ENCODE measurements at places on chromosomes 6 and 20. TPM values are rescaled to one million over a fixed set of nuclear protein-coding genes. Genes with fewer than 3 reads are reported as not detected.

Gene NNAT
- total RNA-seq = not detected

Gene MYB
- not detected for total RNA-seq

Gene CAP2
- total RNA-seq = 162 TPM

Gene NFATC2
- 2.8 TPM for total RNA-seq

Gene RNF144B
- 15.4 TPM for total RNA-seq

Gene TAGAP
- total RNA-seq = 0.79 TPM

Gene VSX1
- total RNA-seq = not detected

Gene LHFPL5
- total RNA-seq = not detected

- no peak overlapping the region for H3K4me3 ChIP-seq
- H3K36me3 ChIP-seq = peaks cover 11% of the 10 kb centered on the region
- no peak for DNase-seq
- no peaks in the 10 kb centered on the region for H3K4me1 ChIP-seq
- H3K27ac ChIP-seq = no peak overlapping the region
Measured at GRCh38 chr20:35893942-35894341, 60.4 kb downstream of the SCAND1 start.

DNA sequence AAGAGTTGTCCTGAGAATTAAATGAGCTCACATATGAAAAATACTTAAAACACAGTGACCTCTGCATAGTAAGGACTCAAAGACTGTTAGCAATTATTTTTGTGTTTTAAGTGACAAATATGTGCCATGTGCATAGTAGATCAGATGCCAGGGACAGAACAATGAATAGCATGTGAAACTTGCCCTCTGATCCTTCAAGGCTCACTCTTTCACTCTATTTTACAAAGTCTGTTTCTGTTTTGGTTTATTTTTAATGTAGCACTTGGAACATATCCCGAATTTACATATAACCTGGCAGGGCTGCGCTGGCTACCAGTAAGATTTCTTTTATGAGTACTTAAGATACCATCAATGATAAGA, 135.5 kb upstream of the TNFAIP3 start:
- H3K27me3 ChIP-seq = no peaks in the 10 kb centered on the region
- H3K4me1 ChIP-seq = peaks cover 21% of the 10 kb centered on the region
- H3K36me3 ChIP-seq = no peaks in the 10 kb centered on the region
- no peak overlapping the region for H3K4me3 ChIP-seq

DNA sequence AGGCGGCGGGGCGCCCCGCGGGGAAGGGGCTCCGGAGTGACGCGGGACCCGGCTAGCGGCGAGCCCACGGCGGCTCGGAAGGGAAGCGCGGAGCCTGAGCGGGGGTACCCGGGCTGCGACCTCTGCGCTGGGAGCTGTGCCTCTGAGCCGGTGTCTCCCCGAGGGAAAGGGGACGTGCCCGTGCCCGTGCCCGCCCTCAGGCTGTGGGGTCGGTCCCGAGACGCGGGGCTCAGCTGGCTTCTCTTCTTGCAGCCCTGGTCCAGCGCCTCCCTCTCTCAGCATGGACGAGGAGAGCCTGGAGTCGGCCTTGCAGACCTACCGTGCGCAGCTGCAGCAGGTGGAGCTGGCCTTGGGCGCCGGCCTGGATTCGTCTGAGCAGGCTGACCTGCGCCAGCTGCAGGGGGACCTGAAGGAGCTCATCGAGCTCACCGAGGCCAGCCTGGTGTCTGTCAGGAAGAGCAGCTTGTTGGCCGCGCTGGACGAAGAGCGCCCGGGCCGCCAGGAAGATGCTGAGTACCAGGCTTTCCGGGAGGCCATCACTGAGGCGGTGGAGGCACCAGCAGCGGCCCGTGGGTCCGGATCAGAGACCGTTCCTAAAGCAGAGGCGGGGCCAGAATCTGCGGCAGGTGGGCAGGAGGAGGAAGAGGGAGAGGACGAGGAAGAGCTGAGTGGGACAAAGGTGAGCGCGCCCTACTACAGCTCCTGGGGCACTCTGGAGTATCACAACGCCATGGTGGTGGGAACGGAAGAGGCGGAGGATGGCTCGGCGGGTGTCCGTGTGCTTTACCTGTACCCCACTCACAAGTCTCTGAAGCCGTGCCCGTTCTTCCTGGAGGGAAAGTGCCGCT, 686 bp downstream of the ZGPAT start:
- H3K27me3 ChIP-seq = no peaks in the 10 kb centered on the region
- no peak for DNase-seq
- H3K27ac ChIP-seq = peak overlapping the region; percentile 95
- H3K4me1 ChIP-seq = peaks cover 24% of the 10 kb centered on the region

GRCh38 chr20:434221-434620, 26.1 kb downstream of the RBCK1 start:
- no peaks in the 10 kb centered on the region for H3K4me1 ChIP-seq
- DNase-seq = no peak
- H3K4me3 ChIP-seq = no peak overlapping the region
- H3K27ac ChIP-seq = no peak overlapping the region
- no peaks in the 10 kb centered on the region for H3K27me3 ChIP-seq

DNA sequence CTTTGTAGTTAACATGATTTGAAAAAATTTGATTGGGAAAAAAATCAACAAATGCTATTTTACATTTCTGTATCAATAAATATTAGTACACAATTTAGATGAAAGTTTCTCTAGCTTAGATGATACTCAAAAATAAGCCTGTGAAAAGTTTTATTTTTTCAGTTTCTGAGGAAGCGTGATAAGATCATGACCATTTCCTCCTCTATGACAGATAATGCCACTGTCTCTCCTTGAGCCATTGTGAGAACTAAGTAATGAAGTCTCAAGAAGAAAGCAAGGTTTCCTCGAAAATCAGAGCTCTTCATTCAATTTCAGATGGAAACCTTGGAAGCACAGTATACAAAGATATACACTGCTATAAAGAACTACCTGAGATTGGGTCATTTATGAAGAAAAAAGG, 395.0 kb downstream of the HDGFL1 start:
- no peak for DNase-seq
- no peak overlapping the region for H3K4me3 ChIP-seq
- H3K27ac ChIP-seq = no peak overlapping the region
- H3K36me3 ChIP-seq = no peaks in the 10 kb centered on the region

DNA sequence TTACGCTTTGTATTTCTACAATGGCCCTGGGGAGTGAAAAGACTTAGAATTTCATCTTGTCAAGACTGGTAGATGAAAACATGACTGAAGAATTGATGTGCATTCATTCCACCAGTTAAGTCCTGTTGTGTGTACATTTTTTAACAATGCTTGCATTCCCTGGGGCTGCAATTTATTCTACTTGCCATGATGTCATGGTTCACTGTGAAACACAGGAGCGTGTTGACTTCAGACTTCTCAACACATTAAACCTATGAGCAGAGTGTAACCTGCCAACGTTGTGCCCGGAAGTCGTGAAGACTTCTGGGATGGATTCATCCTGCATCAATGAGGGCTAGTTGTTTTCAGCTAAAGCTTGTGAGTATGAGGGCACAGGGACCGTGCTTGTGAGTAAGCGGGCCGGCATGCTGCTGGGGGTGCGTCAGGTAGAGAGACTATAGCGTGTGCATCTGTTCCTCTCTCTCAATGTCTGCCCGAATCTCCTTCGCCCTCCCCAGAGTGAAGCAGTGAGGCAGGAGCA, 26.3 kb upstream of the RIMS4 start:
- no peak overlapping the region for H3K4me3 ChIP-seq
- DNase-seq = no peak
- H3K27ac ChIP-seq = no peak overlapping the region
- H3K27me3 ChIP-seq = peaks cover 56% of the 10 kb centered on the region

DNA sequence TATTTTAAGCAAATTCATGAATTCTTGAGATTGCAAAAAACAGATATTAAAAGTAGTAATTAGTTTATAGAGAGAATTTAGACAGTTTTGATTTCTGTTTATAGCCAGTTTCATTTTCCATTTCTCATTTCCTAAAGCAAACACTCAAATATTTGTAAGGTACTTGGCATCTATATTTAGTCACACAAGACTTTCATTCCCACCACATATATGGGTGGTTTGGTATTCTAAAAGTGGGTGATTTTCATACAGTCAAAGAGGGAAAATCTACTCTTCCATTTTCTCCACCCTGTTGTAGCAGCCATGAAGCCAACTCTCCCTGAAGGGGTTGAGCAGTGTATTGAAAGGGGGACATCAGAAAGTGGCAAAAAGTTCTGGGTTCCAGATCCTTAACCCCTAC, 181.1 kb upstream of the SUPT3H start:
- no peaks in the 10 kb centered on the region for H3K27me3 ChIP-seq
- H3K36me3 ChIP-seq = no peaks in the 10 kb centered on the region
- no peaks in the 10 kb centered on the region for H3K4me1 ChIP-seq
- H3K4me3 ChIP-seq = no peak overlapping the region

DNA sequence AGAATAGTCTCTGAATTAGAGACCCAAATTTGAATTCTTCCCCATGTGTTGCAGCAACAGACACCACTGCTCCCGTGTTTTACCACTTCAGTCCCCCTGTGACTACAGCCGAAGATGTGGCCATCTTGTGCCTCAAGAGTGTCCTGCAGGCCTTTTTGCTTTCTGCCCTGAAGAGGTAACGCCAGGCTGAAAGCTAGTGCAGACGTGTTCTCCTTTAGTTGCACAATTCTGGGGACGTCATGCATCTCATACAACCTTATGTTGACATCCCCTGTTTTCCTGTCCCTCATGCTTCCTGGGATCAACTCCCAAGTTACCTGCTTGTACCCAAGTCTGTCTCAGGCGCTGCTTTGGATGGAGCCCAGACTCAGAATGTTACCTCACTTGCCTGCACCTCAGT, 69.1 kb upstream of the SLC22A23 start:
- H3K36me3 ChIP-seq = no peaks in the 10 kb centered on the region
- no peak overlapping the region for H3K27ac ChIP-seq
- H3K4me3 ChIP-seq = no peak overlapping the region
- H3K4me1 ChIP-seq = no peaks in the 10 kb centered on the region
- DNase-seq = no peak

- H3K27me3 ChIP-seq = no peaks in the 10 kb centered on the region
- no peaks in the 10 kb centered on the region for H3K36me3 ChIP-seq
- no peak for DNase-seq
- peak overlapping the region; percentile 86 for H3K27ac ChIP-seq
Measured at GRCh38 chr20:603116-603640, 6.9 kb downstream of the TCF15 start.

DNA sequence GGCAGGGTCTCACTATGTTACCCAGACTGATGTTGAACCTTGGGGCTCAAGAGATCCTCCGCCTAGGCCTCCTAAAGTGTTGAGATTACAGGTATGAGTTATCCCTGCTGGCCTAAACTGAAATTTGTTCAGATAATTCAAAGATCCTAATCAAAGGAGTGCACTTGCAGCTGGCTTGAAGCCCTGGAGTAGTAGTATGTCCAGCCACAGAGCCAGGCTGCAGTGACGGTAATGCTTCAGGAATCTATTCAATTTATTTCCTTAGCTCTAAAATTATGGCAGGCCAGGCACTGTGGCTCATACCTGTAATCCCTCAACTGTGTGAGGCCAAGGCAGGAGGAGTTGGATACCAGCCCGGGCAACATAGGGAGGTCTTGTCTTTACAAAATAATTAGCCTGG, 1.4 kb upstream of the DDX43 start:
- no peaks in the 10 kb centered on the region for H3K36me3 ChIP-seq
- H3K4me3 ChIP-seq = no peak overlapping the region
- peaks cover 6% of the 10 kb centered on the region for H3K27me3 ChIP-seq
- H3K4me1 ChIP-seq = no peaks in the 10 kb centered on the region
- no peak for DNase-seq

- H3K36me3 ChIP-seq = no peaks in the 10 kb centered on the region
- H3K27me3 ChIP-seq = no peaks in the 10 kb centered on the region
- DNase-seq = no peak
Measured at GRCh38 chr6:133083248-133083967, 157.7 kb upstream of the EYA4 start.

DNA sequence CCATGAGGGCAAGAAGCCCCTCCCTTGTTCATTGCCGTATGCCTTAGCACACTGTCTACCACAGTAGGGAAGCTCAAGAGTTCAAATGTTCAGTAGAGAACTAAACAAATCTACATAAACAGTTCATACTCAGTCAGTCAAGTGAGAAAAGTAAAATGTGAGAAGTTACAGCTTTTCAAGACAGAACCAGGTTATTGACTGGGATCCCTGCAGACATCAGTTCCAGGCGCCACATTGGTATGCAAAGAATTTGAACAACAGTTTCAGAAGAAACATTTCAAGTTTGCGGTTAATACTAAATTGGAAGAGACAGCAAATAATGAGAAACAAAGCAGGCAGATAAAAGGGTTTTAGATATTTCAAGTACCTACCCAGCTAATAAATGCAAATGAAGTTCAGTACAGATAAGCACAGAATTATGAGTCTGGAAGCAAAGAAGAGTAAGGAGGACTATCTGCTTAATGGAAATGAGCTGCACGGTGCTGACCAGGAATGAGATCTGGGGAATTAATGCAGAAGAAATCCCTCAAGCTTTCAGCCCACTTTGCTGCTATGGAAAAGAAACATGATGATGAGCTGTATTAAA, 246.2 kb downstream of the HACE1 start:
- DNase-seq = no peak
- H3K27me3 ChIP-seq = no peaks in the 10 kb centered on the region
- H3K4me3 ChIP-seq = no peak overlapping the region
- H3K4me1 ChIP-seq = no peaks in the 10 kb centered on the region
- no peak overlapping the region for H3K27ac ChIP-seq

DNA sequence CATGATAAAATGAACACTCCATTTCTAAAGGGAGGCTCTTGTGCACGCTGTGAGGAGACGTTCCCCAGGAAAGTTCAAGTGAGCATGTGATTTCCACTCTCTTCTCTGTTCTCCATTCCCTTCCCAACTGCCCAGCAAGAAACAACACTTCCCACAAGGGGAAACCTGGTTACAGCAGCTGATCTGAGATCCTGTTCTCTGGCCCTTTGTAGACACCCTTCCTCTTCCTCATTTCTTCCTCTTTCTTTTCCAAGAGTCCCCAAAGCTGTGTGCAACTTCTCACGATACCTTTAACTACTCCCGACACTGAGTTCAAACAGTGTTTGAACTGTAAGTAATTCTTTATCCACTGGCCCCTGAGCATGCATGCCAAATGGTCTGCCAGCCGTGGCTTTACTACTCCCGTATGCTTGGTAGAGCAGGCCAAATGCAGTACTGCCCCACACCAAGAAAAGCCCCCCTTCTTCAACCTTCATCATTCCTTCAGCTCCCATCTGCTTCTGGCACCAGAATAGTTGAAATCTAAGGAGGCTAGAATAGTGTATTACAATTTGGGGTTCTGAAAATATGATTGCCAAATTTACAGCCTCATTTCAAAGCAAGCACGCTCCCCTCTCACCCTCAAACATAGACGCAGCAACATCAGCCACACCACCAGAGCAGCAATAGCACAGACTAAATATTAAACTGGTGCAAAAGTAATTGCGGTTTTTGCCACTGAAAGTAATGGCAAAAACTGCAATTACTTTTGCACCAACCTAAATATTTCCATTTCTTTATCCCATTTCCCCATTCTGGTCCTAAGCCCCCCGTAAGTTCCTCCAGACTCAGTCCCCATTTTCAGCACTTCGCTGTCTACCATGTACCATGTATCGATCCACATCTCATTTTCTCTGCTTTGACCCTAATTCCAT, 4.3 kb downstream of the HLA-DMB start:
- no peak overlapping the region for H3K4me3 ChIP-seq
- no peak overlapping the region for H3K27ac ChIP-seq
- DNase-seq = no peak
- H3K27me3 ChIP-seq = no peaks in the 10 kb centered on the region
- H3K36me3 ChIP-seq = no peaks in the 10 kb centered on the region

All from heart right ventricle (tissue), 16 donors.